ENCODE measurements at places on chromosomes 4 and X. TPM values are rescaled to one million over a fixed set of nuclear protein-coding genes. Genes with fewer than 3 reads are reported as not detected.

The RAB41 gene
- not detected for total RNA-seq

The NUDT11 gene
- total RNA-seq = not detected

The PNMA6A gene
- total RNA-seq = 0.38 TPM

The SRPK3 gene
- total RNA-seq = not detected

- H3K27ac ChIP-seq = no peak overlapping the region
- H3K36me3 ChIP-seq = no peaks in the 10 kb centered on the region
- DNase-seq = no peak
- no peaks in the 10 kb centered on the region for H3K4me1 ChIP-seq
These were observed 24.4 kb downstream of the MFAP3L start for GRCh38 chr4:170001745-170002267.

DNA sequence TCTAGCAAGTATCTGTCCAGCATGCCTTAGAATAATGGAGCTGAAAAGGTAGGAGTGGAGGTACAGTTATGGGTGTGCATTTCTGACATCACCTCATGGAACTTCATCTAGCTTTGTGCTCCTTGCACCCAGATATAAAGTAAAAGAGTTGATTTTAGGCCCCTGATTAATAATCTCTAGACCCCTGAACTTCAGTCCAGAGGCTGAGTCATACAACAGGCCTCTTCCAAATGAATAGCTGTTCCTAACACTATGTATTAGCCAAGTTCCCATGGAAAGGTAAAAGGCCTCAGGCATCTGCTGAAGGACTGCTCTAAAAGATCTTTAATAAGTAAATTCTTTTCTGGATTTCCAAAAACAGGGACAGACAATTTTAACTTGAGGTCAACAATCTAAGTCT, 16.2 kb downstream of the TBC1D9 start:
- no peaks in the 10 kb centered on the region for H3K27me3 ChIP-seq
- peak overlapping the region; percentile 16 for H3K4me3 ChIP-seq
- DNase-seq = no peak
- H3K27ac ChIP-seq = peak overlapping the region; percentile 97
- peaks cover 16% of the 10 kb centered on the region for H3K36me3 ChIP-seq

DNA sequence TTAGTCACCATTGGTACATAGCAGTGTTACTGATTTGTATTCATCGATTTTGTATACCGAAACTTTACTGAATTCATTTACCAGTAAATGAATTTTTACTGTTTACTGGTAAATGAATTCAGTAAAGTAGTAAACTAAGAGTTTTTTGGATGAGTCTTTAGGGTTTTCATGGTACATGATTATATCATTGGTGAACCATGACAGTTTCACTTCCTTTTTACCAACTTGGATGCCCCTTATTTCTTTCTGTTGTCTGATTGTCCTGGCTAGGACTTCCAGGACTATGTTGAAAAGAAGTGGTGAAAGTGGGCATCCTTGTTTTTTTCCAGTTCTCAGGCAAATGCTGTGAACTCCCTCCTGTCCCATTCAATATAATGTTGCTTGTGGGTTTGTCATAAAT, 494.9 kb downstream of the GALNTL6 start:
- no peak overlapping the region for H3K27ac ChIP-seq
- no peak overlapping the region for H3K4me3 ChIP-seq
- H3K36me3 ChIP-seq = no peaks in the 10 kb centered on the region

GRCh38 chrX:118839334-118839958, 15.8 kb downstream of the ZCCHC12 start:
- peaks cover 8% of the 10 kb centered on the region for H3K4me1 ChIP-seq
- no peak overlapping the region for H3K27ac ChIP-seq
- DNase-seq = peak; percentile 62
- peaks cover 4% of the 10 kb centered on the region for H3K27me3 ChIP-seq

- H3K27me3 ChIP-seq = no peaks in the 10 kb centered on the region
- no peak for DNase-seq
- H3K4me1 ChIP-seq = no peaks in the 10 kb centered on the region
- no peak overlapping the region for H3K4me3 ChIP-seq
- H3K36me3 ChIP-seq = no peaks in the 10 kb centered on the region
These were observed 473.8 kb downstream of the SPRY1 start for GRCh38 chr4:123870216-123870876.

GRCh38 chr4:161813889-161814288, 349.9 kb downstream of the FSTL5 start:
- H3K4me3 ChIP-seq = no peak overlapping the region
- DNase-seq = no peak
- no peaks in the 10 kb centered on the region for H3K36me3 ChIP-seq
- no peaks in the 10 kb centered on the region for H3K4me1 ChIP-seq
- no peaks in the 10 kb centered on the region for H3K27me3 ChIP-seq
- no peak overlapping the region for H3K27ac ChIP-seq

DNA sequence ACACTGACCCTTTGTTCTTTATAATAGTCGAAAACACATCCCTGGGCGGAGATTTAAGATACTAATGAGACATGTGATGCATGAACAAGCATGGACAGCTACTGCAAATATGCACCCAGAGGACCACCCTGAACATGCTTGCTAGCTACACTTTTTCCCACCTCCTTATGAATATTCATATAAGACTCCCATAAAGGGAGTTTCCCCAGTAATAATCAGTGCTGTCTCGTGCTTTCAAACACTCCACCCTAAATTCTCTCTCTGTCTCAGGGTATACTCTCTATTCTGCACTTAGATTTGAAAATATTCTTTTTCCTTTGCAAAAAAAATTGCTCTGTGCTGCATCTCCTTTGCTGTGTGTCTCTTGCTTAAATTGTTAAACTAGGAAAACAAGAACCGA, 64.4 kb upstream of the CT45A1 start:
- H3K27ac ChIP-seq = no peak overlapping the region
- H3K4me3 ChIP-seq = no peak overlapping the region
- H3K4me1 ChIP-seq = no peaks in the 10 kb centered on the region

DNA sequence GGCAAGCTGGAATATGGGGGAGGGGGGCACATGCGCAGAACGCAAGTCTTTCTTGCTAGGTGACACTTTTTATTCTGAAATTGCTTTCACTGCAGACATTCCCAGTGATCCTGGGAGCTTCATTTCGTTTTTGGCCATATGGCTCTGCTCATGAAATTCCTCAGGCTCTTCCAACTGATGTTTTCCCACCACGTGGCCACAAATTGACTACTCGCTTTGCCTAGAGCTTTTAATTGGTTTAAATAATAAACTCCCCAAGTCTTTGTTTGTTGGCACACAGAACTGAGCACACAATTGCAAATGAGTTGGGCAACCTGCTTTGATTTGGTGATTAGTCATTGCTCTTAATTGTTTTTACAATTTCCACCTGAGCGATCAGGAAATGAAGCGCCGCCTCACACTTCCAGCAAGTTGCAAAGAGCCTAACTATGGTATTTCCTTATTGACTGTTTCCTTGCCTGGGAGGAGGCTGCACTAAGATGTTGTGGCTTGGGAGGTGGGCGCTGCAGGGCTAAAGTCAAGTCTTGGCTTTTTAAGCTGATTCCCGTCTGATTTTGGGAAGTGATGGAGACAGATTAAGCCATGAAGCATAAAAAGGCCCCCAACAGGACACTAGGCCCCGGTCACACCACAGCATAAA, 282.5 kb downstream of the ZIC3 start:
- no peak for DNase-seq
- H3K4me3 ChIP-seq = no peak overlapping the region
- no peaks in the 10 kb centered on the region for H3K36me3 ChIP-seq
- H3K4me1 ChIP-seq = no peaks in the 10 kb centered on the region
- H3K27ac ChIP-seq = no peak overlapping the region
- H3K27me3 ChIP-seq = no peaks in the 10 kb centered on the region

All from activated B cell treated with CpG ODN at 0.5 μM for 24 hours (primary cell).